ENCODE measurements at places on chromosomes 7 and 10.

- DNase-seq = no peak
Observed at GRCh38 chr7:85924062-85924461, 719.6 kb upstream of the GRM3 start.

DNA sequence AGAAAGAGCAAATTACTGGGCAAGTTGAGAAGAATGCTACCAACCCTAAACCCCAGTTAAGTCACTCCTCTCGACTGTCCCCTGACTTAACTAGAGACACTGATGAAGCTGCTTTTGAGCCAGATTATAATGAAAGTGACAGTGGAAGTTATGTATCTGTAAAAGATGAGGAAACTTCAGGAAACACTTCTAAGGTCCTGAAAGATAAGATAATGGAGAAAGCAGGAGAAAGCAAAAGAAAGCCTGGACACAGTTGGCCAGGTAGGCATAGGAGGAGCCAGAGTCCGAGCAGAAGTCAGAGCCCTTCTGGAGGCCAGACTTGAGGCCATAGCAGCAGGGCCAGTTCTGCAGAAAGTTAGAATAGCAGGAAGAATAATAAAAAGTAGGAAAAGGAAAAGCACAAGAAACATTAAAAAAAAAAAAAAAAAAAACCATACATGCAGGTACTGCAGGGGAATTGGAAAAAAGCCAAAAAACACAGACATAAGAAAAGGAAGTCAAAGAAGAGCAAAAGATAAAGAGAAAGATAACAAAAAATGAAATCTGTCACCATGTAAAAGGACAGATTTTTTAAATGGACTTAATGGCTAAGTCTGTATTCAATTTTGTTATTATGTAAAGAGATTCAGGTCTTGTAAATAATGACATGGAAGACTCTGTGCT is 101.0 kb upstream of the KCNMA1 start:
- no peak for DNase-seq

- no peak for DNase-seq
Observed at GRCh38 chr7:47832105-47832715, 116.1 kb downstream of the PKD1L1 start.

GRCh38 chr7:9217204-9217603 is 783.8 kb downstream of the NXPH1 start:
- no peak for DNase-seq

- DNase-seq = no peak
Observed at GRCh38 chr7:24229481-24230226, 54.3 kb upstream of the NPY start.

DNA sequence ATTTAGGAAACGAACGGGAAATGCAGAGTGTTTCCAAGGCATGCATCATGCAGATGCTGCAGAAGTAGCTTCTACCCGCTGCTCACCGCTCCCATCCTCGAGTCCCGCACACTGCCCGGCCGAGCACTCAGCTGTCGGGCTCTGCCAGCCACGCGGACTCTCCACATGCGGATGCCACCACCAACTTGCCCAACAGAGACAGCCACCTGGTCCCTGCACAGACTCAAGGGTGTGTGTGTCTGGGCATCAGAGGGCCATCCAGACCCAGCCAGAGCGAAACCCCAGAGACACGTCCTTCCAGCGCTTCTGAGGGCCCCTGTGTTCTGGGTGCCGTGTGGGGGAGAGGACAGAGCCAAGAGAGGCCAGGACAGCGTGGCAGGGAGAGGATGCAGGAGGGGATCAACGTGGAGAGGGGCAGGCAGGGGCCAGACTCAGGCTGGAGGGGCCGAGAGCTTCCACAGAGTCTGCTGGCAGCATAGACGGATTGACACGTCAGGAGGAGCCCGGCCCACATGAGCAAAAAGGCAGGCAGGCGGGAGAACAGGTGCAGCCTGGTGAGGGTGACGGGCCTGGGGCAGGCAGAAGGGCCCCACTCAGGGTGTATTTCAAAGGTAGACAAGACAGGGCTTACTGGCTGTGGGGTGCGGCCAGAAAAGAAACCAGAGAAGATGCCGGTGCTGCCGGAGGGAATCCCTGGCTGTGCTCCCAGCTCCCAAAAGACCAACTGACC is 18.3 kb downstream of the GPER1 start:
- DNase-seq = no peak

DNA sequence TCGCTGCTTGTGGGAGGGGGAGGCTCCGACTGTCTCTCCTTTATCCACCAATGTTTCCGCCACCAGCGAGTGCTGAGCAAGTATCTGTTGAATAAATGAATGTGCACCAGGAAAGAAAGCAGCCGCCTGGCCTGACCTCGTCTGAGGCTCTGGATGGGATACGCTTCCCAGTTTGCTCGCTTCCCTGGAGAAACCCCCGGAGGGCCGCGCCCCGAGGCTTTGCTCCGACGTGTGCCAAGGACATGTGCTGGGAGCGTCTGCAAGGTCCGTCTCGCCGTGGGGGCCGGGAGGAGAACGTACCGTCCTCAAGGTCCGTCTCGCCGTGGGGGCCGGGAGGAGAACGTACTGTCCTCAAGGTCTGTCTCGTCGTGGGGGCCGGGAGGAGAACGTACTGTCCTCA is 536.4 kb downstream of the DNAJB6 start:
- no peak for DNase-seq

GRCh38 chr10:119806334-119807130 is 66.1 kb downstream of the MCMBP start:
- no peak for DNase-seq
